ENCODE measurements at places on chromosomes 16 and 17.

GRCh38 chr16:30844671-30845449 lies 49.0 kb downstream of the BCL7C start:
- peak; percentile 94 for DNase-seq

DNA sequence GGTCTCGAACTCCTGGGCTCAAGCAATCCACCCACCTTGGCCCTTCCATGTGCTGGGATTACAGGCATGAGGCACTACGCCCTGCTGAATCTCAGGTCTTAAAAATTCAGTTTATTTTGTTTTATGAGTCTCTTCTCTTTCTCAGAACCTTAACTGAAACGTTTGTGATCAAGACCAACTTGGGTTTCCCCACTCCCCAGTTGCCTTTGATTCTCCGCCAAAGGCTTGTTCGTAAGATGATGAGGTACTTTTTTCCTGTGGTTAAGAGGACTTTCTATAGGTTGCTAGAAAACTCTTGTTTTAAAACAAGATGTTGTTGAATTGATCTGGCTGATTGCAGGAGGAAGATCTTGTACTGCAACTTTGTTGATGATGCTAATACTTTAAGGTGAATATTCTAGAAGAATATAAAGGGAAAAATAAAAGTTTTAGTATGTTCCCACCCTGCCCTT lies 11.7 kb downstream of the ABCC1 start:
- DNase-seq = no peak

GRCh38 chr16:11780991-11781680 lies 15.9 kb downstream of the ZC3H7A start:
- DNase-seq = peak; percentile 36

DNA sequence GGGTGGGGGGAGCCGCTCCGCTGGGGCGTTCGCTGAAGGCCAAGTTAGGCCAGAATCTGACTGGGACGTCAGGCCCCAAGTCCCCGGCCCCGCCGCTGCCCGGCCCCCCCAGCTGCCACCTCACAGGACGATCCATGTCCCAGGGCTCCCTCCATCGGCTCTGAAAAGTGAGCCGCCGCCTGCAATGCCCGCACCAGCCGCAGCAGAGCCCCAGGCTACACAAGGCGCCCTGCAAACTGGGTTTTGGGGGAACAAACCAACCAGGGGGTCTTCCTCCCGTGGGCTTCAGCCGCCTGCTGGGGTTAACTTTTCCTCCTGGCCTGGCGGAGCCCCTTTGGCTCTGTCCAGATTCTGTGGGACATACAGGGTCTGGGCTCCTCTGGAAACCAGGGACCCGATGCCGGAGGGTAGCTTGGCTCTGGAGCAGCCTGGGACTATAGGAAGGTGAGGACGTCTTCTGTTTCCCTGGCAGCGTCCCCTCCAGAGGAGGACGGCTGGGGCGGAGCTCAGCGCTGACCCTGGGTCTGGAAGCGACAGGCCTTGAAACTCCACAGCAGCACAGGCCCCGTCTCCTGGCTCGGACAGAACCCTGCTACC lies 835 bp downstream of the NME4 start:
- peak; percentile 81 for DNase-seq

DNA sequence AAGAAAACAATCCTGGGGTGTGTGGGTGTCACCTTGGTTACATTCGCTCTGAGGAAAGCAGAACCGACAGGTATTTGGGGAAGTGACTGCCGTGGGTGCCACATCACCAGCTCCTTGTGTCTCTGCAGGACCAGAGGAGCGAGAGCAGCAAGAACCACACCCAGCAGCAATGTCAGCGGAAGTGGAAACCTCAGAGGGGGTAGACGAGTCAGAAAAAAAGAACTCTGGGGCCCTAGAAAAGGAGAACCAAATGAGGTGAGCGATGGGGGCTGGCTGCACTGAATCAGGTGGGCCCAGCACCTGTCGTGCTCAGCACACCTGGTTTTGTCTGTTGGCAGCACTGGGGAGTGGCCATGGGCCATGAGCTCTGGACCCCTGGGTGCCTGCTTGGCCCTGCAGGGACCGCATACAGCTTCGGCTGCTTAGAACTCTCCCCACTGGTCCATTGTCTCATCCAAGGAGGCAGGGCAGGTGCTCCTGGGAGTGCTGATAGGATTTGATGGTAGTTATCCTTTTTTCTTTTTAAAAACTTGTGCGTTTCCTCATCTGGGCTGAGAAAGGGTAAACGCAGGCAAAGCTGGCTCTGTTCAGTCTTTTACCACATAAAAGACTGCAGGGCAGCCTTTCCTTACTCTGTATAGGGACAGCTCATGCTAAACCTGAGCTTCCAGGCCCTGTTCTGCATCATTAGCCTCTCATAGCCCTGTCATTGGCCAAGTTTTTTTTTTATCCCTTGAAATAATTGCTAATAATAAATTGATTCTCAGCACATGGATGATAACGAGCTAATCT lies 29.4 kb downstream of the HMOX2 start:
- no peak for DNase-seq

DNA sequence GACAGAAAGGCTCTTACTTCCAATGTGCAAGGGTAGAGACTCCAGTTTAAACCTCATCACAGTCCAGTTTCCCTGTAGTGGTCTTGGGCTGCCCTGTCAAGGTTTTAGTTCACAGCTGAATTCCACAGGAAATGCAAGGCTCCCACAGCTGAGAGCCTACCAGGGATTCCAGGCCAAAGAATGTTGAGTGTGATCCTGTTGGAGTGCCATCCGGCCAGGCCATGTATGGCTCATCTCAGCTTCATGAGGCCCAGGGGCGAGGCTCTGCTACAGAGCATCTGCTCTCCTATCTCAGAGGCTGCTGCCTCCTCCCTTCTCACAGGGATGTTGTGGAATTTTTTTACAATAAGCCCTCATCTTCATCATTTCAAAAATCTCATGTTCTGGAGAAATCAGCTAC lies 239.8 kb upstream of the CCL2 start:
- peak; percentile 21 for DNase-seq

DNA sequence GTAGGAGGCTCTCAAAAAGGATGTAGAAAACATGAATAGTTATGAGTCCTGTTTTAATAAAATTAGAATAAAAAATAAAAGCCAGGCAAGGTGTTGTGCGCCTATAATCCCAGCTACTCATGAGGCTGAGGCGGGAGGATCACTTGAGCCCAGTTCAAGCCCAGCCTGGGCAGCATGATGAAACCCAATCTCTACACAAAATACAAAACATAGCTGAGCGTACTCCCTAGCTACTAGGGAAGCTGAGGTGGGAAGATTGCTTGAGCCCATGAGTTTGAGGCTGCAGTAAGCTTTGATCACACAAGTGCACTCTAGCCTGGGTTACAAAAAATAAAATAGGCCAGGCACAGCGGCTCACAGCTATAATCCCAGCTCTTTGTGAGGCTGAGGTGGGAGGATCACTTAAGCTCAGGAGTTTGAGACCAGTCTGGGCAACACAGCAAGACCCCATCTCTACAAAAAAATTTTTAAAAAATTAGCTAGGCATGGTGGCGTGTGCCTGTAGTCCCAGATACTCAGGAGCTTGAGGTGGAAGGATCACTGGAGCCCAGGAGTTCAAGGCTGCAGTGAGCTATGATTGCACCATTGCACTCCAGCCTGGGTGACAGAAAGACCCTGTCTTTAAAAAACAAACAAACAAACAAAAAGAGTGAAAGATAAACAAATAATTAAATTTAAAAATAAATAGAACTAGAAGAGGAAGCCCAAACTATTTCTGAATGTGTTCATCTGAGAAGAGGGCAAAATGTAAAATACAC lies 17.2 kb upstream of the PRM1 start:
- DNase-seq = no peak

GRCh38 chr16:53209429-53209828 lies 154.6 kb downstream of the CHD9 start:
- peak; percentile 40 for DNase-seq

GRCh38 chr17:49995055-49995738 lies at the start of gene DLX3:
TSS of gene DLX3 (minus strand) at chr17:49995224. CDS start at chr17:49994998, 226 bp downstream.
- peak; percentile 86 for DNase-seq

GRCh38 chr16:19748389-19749168 lies 30.5 kb downstream of the IQCK start:
- DNase-seq = peak; percentile 47

GRCh38 chr16:89863741-89864526 lies 9.5 kb upstream of the TCF25 start:
- DNase-seq = no peak

- DNase-seq = no peak
Observed at GRCh38 chr16:86052115-86052670, 153.2 kb downstream of the IRF8 start.

GRCh38 chr17:5784791-5785190 lies 200.5 kb upstream of the NLRP1 start:
- no peak for DNase-seq

- DNase-seq = no peak
Observed at GRCh38 chr16:17359788-17360390, 110.9 kb downstream of the XYLT1 start.

GRCh38 chr17:30477083-30477773 lies at the start of gene GOSR1:
TSS of gene GOSR1 (plus strand) at chr17:30477408. CDS start at chr17:30477434, 26 bp downstream.
- peak; percentile 98 for DNase-seq

GRCh38 chr16:56989988-56990387 lies 631 bp downstream of the NLRC5 start:
- DNase-seq = no peak

- DNase-seq = no peak
Observed at GRCh38 chr17:48681609-48682008, 40.7 kb downstream of the PRAC1 start.

GRCh38 chr17:38706505-38707216 lies 1.6 kb downstream of the MLLT6 start:
- DNase-seq = peak; percentile 47

GRCh38 chr17:56599566-56599965 lies 6.1 kb downstream of the NOG start:
- no peak for DNase-seq

GRCh38 chr16:57798267-57798810 lies 4.0 kb downstream of the KIFC3 start:
- DNase-seq = no peak

- peak; percentile 60 for DNase-seq
Observed at GRCh38 chr16:9134739-9135138, 43.3 kb downstream of the HAPSTR1 start.

- peak; percentile 60 for DNase-seq
Observed at GRCh38 chr17:82006468-82007227, 16.0 kb downstream of the CENPX start.

- DNase-seq = peak; percentile 93
Observed at GRCh38 chr17:50266384-50267073, 7.7 kb upstream of the TMEM92 start.
